Hematopoietic multipotent progenitor cell treated with erythropoietin and hydrocortisone succinate and interleukin-3 and kit ligand, for 8 days (in vitro differentiated cells): ENCODE measurements at places on chromosomes 6 and 20.

GRCh38 chr6:127515794-127516661 lies 3.1 kb downstream of the MTCL3 start:
- DNase-seq = peak; percentile 19

GRCh38 chr6:100163035-100163434 lies 169.0 kb upstream of the MCHR2 start:
- DNase-seq = no peak

- DNase-seq = no peak
Observed at GRCh38 chr20:4802527-4802926, 80.8 kb downstream of the PRND start.

DNA sequence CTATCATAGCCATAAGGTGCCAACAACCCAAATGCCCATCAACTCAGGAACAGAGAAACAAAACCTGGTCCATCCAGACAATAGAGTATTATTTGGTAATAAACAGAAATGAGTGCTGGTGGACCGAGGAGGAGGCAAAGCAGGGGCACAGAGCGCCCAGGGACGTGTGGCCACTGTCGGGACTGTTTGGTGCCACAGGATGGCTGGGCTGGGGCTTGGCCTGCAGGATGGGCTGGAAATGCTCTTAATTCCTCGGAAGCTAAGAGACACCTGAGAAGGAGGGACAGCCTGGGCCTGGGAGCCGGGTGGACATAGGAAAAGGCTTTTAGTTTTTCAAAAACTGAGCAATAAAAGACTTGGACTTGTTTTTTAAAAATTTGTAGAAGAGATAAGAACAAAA lies 216.4 kb downstream of the DLL1 start:
- no peak for DNase-seq

GRCh38 chr6:155646443-155646842 lies 190.8 kb upstream of the NOX3 start:
- DNase-seq = no peak

GRCh38 chr20:52190437-52191131 lies 995 bp downstream of the ZFP64 start:
- DNase-seq = peak; percentile 33

- DNase-seq = no peak
Observed at GRCh38 chr6:21158873-21159272, 434.7 kb upstream of the SOX4 start.

GRCh38 chr6:78749326-78749725 lies 118.0 kb upstream of the IRAK1BP1 start:
- no peak for DNase-seq
